ENCODE measurements at places on chromosomes 7 and 10.

DNA sequence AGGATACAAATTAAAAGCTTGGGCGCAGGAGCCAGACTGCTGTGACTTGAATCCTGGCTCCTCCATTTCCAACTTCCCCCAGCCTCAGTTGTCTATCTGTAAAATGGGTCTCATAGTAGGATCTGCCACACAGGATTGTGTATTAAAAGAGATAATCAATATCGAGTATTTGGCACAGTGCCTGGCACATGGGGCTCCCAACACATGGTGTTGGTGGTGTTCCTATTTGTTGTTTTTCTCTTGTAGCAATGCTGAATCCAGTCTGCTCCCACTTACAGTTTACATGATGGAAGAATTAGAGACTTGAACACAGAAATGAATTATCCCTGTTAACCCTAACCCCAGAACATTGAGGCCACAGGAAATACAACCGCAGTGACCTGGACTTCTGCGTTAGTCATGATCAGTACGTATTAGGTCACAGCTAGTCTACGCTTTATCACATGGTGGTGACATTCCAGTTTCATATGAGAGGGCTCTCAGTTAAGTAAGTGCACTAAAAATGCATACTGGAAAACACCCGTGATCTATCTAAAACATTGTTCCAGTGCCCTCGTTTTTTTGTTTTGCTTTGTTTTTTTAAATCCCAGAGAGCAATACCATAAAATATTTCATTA, 169.5 kb upstream of the KLF14 start:
- no peak for DNase-seq

- no peak for DNase-seq
Observed at GRCh38 chr7:88357294-88357693, 50.6 kb upstream of the STEAP4 start.

DNA sequence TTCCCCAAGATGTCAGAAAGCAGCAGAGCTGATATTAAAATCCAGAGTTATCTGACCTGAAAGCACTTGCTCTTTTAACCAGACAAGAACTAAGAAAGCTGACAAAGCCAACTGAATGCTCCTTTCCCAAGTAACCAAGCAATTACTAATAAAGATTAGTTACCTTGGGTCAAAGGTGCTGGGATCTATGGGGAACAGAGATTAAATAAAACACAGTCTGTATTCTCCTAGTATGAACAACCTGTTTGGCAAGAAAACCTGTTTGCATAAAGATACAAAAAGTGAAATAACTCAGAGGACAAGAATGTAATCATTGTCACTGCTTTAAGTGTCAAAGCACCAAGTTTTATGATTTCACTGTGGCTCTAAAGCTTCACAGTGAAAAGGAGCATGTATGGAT, 35.7 kb downstream of the ITPRID1 start:
- no peak for DNase-seq

GRCh38 chr10:13830385-13830784, 243.6 kb downstream of the PRPF18 start:
- peak; percentile 43 for DNase-seq

- DNase-seq, result no peak
Observed at GRCh38 chr7:73717025-73717807, 2.3 kb downstream of the STX1A start.

GRCh38 chr7:80665526-80665925, 27.1 kb downstream of the CD36 start:
- no peak for DNase-seq

DNA sequence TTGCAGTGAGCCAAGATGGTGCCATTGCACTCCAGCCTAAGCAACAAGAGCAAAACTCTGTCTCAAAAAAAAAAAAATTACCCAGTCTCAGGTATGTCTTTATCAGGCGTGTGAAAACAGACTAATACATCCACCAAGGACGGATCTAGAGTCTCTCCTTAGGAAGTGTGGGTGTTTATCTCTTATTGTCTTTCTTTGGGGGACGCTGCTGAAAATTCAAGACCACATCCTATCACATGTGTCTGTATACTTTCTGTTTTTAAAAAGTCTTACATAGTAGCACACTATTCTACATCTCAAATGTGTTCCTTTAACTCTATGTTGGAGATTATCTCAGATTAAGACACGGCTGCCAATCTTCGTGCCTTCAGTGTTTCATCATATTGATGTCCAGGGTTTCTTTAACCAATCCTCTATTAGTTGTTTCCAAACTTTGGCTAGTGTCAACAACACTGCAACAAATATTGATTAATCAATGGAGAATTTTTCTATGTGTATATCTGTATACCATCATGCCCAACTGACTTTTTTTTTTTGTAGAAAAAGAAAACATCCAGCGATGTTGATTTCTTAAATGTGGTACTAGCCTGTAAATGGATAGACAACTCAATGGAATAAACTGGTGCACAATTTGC, 92.3 kb upstream of the KDM7A start:
- no peak for DNase-seq
